Fibroblast of skin of right biceps (primary cell): ENCODE measurements at places on chromosomes 2 and 18.

DNA sequence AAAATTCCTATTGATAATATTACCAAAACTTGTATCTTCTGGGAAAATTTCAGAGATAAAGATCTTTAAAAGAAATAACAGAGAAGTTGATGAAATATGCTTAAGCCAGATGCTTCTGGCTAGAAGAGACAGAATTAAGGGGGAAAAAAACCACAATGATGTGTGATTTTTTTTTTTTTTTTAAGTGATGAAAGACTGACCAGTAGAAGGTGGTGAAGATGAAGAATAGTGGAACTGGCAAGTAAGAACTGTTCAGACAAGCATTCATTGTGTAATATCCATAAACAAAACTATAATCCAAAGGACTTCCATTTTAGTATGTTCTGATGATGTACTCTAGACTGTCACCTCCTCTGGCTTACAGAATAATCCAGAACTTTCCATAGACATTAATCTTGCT, 89.8 kb downstream of the INO80D start:
- DNase-seq: no peak

- DNase-seq: no peak
Observed at GRCh38 chr2:112841295-112842044, 4.9 kb upstream of the IL1B start.

DNA sequence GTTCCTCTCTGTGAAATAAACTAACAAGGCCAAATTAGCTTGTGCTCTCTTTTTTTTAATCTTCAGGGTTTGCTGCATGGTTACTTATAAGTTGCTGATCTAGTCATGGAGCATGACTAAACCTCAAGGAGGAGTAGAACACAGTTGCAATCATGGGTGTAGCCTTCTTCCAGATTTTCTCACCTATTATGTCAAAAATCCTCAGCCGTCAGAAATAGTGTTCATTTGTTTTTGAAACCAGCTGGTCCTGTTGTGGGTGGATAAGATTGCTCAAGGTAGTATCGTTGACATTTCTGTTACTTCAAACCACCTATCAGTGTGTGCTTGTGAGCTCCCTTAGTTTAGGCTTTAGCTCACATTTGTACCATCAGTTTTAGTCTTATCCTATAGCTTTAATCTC, 11.2 kb downstream of the RELCH start:
- peak; percentile 9 for DNase-seq

GRCh38 chr2:99602476-99602875, 112.7 kb upstream of the REV1 start:
- DNase-seq: peak; percentile 80

GRCh38 chr2:149579972-149580882, 7.3 kb downstream of the MMADHC start:
- DNase-seq: peak; percentile 80

DNA sequence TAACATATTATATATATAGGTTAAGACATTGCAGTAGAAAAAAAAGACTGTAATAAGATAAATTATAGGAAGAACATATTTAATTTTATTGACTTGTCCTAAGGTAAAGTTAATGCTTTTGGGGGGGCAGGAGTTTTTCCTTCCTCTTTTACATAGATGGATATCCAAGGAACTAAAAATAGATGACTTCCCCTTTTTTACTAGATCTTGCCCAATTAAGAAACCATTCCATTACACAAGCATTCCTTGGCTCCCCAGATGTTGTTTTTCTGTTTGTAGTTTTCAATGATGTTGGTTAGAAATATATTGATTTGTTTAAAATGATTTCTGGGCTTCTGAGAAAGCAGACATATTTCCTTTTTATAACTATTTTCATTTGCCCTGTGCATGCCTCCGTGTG, 22.4 kb upstream of the PMAIP1 start:
- DNase-seq: no peak

DNA sequence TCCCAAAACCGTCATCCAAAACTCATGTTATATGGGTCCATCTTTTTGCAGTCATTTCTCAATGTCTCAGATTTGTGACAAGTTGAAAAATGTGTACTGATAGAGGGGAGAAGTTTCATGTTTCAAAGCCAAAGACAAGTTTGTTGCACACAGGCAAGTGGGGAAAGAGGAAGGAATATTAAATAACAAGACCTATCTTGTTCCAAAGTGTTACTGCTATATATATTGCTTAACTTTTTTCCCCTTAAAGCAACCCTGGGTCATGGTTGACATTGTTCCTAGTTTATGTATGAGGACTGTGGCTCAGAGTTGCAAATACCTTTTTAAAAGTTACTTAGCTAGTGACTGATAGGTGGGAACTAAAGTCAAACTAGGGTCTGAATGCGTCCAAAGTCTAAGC, 1.7 kb downstream of the ITGA4 start:
- DNase-seq: no peak

- no peak for DNase-seq
Observed at GRCh38 chr18:75462178-75462832, 34.8 kb upstream of the SMIM21 start.

DNA sequence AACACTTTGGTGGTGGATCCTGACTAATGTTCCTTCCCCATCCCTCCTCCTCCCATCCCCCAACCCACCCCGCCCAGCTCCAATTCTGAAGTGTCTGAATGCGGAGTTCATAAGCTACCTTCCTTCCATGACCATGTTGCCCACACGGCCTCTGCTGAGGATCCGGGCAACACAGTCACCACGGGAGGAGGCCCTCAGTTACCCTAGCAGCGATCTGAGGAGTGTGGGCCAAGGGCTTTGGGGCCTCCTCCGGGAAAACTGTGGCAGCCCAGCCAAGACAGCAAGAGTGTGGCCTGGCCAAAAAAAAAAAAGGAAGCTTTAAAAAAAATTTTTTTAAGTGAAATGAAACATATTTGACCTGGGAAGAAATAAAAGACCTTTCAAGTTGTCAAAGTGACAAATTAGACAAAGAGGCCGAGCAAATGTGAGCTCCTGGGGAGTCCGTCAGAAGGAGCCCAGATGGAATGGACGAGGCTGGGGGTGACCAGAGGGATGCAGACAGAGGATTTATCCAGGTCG, 169.0 kb upstream of the PKDCC start:
- DNase-seq: no peak

DNA sequence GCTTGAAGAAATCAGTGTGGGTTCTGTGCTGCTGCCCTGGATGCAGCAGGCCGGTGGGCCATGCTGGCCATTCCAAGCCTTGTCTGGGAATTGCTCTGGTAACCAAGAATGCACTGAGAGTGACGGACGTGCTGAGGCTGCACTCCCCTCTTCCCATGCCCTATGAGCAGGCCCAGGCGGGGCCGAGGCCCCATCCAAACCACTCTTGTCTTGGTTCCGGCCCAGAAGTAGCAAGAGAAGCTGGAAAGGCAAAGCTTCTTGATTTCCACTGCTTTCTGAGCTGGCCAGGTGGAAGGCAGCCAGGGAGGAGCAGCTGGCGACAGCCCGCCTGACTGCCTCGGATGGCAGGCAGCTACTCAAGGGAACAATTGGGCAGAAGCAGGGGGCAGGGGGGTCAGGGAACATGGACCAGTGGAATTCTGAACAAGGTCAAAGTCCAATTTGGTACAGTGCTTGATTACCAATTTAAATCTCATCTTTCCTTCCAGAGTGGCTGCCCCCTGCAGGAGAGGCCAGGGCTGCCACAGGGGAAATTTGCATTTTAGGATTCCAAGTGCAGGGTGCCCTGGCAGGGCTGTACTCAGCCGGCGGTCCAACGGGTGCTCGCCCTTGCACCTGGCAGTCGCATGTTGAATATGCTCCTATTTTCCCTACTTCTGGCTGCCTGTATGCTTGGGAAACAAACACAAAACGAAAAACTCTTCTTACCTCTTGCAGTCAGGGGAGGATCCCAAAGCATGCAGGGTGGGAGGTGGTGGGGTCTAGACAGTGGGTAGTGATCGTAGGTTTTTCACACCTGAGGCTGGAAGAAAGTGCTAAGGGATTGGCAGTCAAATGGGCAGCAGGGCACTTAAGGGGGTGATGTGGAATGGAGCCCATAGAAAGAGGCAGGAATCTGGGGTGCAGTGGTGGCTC, 67.3 kb downstream of the LIPG start:
- DNase-seq: no peak

GRCh38 chr2:212811036-212811805, 272.6 kb upstream of the ERBB4 start:
- DNase-seq: no peak
